ENCODE measurements at places on chromosomes 2 and 18. TPM values are rescaled to one million over a fixed set of nuclear protein-coding genes. Genes with fewer than 3 reads are reported as not detected.

Gene ABCG5
- not detected for total RNA-seq

Gene ACP1
- 34.7 TPM for total RNA-seq

Gene TM4SF20
- total RNA-seq: not detected

Gene HOXD12
- not detected for total RNA-seq

DNA sequence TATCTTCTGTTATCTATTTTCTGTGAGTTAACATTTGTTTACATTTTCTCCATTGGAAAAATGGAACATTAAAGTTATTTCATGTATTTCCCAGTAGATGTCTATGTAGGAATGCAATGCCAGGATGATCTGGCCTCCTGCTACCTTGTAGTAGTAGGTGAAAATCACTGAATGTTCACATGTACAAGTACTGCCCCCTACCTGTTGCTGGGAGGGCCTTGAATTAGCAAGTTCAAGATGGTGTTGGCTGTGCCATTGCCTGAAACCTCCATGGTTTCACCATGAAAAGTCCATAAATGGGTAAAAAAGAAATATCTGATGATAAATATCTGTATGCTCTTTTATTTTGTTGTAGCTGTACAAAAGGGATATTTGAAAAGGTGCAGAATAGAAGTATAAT lies 30.7 kb downstream of the XRCC5 start:
- peak; percentile 34 for DNase-seq

- no peak for DNase-seq
These were observed 28.5 kb downstream of the GRHL1 start for GRCh38 chr2:9979977-9980376.

DNA sequence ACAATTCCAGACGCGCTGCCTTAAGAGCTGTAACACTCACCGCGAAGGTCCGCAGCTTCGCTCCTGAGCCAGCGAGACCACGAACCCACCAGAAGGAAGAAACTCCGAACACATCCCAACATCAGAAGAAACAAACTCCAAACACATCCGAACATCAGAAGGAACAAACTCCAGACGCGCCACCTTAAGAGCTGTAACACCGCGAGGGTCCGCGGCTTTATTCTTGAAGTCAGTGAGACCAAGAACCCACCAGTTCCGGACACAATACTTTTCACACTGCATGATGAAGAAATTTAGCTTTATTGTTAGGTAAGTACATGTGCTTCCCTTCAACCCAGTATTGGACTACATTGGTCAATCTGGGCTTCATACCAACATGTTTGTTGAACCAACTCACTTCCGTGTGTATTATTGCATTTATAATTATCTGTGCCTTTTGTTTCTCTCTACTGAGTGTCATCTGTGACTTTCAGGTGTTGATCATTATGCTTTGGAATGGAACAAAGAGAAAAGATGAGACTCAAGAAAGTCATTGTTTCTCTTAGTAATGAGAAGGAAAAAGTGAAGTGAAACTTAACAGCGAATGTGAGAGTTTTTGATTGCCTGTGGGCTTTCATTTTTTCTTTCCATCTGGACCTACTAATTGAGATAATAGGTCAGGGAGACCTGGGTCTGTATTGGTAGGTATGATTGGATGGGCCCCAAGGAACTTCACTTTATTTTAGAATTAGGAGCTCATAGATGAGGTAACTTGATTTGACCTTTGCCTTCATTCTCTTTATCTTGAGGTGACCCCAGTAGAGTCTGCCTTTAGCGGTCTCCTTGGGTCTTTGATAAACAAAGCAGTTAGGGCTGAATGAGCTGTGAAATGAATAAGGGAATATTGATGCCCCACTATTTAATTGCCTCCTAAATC lies 76.1 kb upstream of the CAVIN2 start:
- no peak for DNase-seq

GRCh38 chr2:218839430-218839829 lies 7.8 kb upstream of the PRKAG3 start:
- DNase-seq: peak; percentile 46

DNA sequence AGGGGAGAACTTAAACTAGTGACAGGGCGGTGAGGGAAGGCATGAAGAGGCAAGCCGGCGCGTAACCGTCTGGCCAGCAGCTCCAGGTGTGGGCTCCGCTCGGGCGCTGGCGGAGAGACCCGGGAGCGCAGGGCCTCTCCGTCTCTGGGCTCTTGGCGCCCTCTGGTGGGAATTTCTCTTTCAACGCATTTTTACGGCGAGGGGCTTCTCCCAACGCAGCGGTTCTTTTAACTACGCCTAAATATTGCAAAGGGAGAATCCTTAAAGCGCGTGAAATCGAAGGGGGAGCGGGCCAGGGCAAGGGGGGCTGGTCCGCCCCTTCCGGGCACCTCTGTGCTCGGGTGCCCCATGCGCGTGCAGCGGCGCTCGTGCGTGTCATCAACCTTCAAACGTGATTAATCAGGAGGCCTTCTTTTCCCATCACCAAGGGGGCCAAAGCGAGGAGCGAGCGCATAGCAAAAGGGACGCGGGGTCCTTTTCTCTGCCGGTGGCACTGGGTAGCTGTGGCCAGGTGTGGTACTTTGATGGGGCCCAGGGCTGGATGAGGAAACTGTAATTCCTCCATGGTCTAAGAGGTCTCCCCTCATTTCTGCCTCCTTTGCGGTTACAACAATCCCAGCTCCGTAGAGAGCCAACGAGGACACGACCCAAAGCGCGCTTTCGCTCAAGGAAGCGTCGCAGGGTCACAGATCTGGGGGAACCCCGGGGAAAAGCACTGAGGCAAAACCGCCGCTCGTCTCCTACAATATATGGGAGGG lies 762 bp upstream of the GAD1 start:
- DNase-seq: peak; percentile 87

- no peak for DNase-seq
These were observed 99.1 kb upstream of the NEUROD1 start for GRCh38 chr2:181779288-181780021.

- no peak for DNase-seq
These were observed 73.3 kb downstream of the PIK3C3 start for GRCh38 chr18:42028247-42028832.

DNA sequence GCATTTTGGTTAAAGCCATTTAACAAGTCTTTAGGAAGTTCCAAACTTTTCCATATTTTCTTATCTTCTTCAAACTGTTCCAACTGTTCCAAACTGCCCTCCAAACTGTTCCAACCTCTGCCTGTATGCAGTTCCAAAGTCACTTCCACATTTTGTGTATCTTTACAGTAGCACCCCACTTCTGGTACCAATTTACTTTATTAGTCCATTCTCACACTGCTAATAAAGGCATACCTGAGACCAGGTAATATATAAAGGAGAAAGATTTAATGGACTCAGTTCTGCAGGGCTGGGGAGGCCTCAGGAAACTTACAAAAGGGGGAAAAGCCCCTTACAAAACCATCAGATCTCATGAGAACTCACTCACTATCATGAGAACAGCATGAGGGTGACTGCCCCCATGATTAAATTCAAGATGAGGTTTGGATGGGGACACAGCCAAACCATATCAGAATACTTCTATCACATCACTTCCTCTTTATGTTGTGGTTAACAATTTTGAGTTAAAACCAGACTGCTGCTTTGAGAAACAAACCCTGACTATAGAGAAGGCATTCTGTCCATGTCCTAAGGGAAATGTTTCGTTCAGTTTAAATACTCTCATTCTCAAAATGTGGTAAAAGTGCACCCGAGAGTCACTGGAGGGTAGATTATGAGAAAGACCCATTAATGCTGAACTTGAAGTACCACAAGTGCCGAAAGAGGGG lies 11.0 kb downstream of the IL18R1 start:
- no peak for DNase-seq

- no peak for DNase-seq
These were observed 398.3 kb downstream of the TMX3 start for GRCh38 chr18:68316636-68317035.

GRCh38 chr2:31980674-31981356 lies 30.0 kb downstream of the MEMO1 start:
- no peak for DNase-seq

GRCh38 chr2:197777823-197778407 lies 7.2 kb downstream of the BOLL start:
- no peak for DNase-seq

GRCh38 chr2:96967436-96967835 lies 18.9 kb downstream of the FAM178B start:
- DNase-seq: no peak
